ENCODE measurements at places on chromosomes 2 and 18. TPM values are rescaled to one million over a fixed set of nuclear protein-coding genes. Genes with fewer than 3 reads are reported as not detected.

SELENOI gene
- 15.8 TPM for total RNA-seq

SERPINB8 gene
- 14.3 TPM for total RNA-seq

PUM2 gene
- total RNA-seq = 72.3 TPM

DYNAP gene
- total RNA-seq = not detected

CRYGC gene
- total RNA-seq = not detected

FAP gene
- total RNA-seq = 172 TPM

NPPC gene
- total RNA-seq = 0.07 TPM

CIDEA gene
- 0.13 TPM for total RNA-seq

POTEJ gene
- total RNA-seq = not detected

SH3RF3 gene
- total RNA-seq = 7.8 TPM

TOGARAM2 gene
- total RNA-seq = under 0.01 TPM

B3GNT7 gene
- 1.1 TPM for total RNA-seq

AQP12A gene
- total RNA-seq = not detected

IL36RN gene
- total RNA-seq = not detected

SEPTIN10 gene
- total RNA-seq = 96.1 TPM

LYPD1 gene
- total RNA-seq = 12.8 TPM

GAREM1 gene
- total RNA-seq = 3.5 TPM

KCNJ13 gene
- not detected for total RNA-seq

DSG1 gene
- not detected for total RNA-seq

ATG9A gene
- 73.7 TPM for total RNA-seq
